ENCODE measurements at places on chromosomes 7 and 10. TPM values are rescaled to one million over a fixed set of nuclear protein-coding genes. Genes with fewer than 3 reads are reported as not detected.

CXCL12 gene
- total RNA-seq, result 0.77 TPM

- DNase-seq, result no peak
Measured at GRCh38 chr7:111027396-111027795, 63.5 kb upstream of the LRRN3 start.

DNA sequence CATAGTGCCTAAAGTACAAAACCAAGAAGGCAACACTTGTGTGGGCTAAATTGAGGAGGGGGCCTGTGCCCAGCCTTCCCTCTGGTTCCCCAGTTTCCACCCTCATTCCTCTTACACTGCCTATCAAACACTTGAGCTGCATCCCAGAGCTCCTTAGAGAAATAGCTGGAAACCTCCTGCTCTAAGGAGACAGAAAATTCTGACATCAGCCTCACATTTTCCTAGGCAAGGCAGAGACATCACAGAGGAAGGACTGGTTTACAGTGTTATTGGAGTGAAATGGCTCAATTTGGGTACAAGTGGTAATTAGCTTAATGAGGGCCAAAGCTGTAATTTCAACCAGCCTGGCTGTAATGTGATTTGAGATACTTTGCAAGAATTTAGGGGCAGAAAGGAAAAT is 192.3 kb upstream of the AOAH start:
- no peak for DNase-seq

DNA sequence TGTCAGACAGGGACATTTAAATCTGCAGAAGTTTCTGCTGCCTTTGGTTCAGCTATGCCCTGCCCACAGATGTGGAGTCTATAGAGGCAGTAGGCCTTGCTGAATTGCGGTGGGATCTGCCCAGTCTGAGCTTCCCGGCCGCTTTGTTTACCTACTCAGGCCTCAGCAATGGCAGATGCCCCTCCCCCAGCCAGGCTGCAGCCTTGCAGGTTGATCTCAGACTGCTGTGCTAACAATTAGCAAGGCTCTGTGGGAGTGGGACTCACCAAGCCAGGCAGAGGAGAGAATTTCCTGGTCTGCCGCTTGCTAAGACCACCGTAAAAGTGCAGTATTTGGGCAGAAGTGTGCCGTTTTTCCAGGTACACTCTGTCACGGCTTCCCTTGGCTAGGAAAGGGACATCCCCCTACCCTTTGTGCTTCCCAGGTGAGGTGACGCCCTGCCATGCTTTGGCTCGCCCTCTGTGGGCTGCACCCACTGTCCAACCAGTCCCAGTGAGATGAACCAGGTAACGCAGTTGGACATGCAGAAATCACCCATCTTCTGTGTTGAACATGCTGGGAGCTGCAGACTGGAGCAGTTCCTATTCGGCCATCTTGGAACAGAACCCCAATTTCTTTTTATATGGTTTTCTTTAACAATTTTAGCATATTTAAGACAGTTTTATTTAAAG is 28.4 kb upstream of the VWDE start:
- no peak for DNase-seq

GRCh38 chr10:84668186-84668763 is 339.9 kb downstream of the CCSER2 start:
- no peak for DNase-seq

CELF2 gene
- 4.0 TPM for total RNA-seq

FBXL13 gene
- total RNA-seq, result 0.39 TPM

GRCh38 chr10:110597476-110597875 is 30.0 kb downstream of the SMC3 start:
- peak; percentile 41 for DNase-seq

GRCh38 chr7:93992421-93993110 is 11.6 kb downstream of the BET1 start:
- no peak for DNase-seq

ELN gene
- total RNA-seq, result 6.2 TPM

CYP2C19 gene
- not detected for total RNA-seq

DNA sequence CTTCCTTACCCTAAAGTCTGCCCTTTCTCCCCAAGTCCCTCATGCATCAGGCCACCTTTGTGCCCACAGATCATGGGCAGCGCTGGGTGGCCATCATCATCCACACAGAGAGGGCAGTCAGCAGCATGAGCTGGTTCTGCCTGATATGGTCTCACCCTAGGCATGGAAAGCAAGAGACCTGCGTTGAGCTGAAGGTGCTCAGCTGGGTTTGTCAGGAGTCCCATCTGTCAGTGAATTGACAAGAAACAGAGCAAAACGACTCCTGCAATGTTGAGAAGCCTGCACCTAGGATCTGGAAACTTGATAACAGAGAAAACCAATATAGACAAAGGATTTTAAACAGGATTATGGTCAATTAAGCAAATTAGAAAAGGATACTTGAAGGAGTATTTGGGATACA is 242.7 kb upstream of the PRSS1 start:
- no peak for DNase-seq

- no peak for DNase-seq
Measured at GRCh38 chr10:43691485-43691884, 42.8 kb upstream of the ZNF32 start.

GRCh38 chr10:33263453-33263852 is 71.0 kb downstream of the NRP1 start:
- peak; percentile 89 for DNase-seq

Measured in dermis microvascular lymphatic vessel endothelial cell (primary cell).